GM03348 (cell line): ENCODE measurements at places on chromosomes 13 and 19.

GRCh38 chr19:11649941-11650340 is 52.7 kb downstream of the ZNF627 start:
- peak; percentile 54 for DNase-seq

DNA sequence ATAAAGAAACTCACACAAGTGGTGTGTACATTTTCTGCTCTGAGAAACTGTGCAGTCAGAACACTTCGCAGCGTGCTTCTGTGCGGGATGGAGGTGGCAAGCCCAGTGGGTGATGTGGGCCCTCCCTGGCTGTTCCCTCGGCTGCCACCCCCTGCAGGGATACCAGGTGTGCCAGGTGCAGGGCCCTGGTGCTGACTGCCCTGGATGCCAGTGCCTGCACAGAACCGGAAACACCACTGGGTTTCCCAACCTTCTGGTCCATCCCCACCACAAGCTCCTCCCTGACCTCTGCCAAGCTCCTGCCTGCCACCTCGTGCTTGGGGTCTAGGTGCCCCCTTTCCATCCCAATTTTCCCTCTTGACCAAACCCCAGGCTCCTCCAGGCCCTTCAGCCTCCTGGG is 81.9 kb upstream of the MCF2L start:
- DNase-seq, result no peak

- peak; percentile 31 for DNase-seq
These were observed 47.9 kb downstream of the RUBCNL start for GRCh38 chr13:46339035-46339666.

DNA sequence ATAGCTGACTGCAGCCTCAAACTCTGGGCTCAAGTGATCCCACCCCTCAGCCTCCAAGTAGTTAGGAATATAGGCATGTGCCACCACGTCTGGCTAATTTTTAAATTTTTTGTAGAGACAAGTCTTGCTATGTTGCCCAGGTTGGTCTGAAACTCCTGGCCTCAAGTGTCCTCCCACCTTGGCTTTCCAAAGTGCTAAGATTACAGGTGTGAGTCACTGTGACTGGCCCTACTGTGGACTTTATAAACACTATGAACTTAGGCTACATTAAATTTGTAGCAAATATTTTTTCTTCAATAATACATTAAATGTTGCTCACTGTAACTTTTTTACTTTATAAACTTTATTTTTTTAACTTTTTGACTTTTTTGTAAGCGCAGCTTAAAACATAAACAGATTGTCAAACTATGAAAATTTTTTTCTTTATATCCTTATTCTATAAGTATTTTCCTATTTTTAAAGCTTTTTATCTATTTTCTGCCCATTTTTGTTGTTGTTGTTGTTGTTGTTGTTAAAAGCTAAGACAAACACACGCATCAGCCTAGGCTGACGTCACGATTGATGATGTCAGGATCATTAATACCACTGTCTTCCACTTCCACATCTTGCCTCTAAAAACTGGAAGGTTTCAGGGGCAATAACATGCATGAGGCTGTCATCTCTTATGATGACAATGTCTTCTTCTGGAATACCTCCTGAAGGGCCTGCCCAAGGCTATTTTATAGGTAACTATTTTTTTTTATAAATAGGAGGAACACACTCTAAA is 204.2 kb downstream of the KLF5 start:
- DNase-seq, result no peak

- DNase-seq, result no peak
These were observed 589.3 kb upstream of the ARGLU1 start for GRCh38 chr13:107157271-107157670.

DNA sequence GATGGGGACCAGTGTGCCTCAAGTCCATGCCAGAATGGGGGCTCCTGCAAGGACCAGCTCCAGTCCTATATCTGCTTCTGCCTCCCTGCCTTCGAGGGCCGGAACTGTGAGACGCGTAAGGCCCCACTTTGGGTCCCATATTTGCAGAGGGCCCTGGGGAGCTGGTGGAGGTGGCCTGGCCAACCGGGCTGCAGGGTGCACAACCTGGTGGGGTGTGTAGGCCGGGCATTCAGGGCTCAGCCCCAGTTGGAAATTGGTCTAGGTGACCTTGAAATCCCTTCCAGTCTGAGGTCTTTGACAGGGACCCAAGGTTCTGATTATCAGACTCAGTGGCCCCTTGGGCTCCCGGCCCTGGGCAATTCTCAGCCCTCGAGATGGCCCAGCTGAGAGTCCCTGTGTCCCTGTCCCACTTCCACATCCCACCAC is 8.3 kb downstream of the F7 start:
- no peak for DNase-seq

DNA sequence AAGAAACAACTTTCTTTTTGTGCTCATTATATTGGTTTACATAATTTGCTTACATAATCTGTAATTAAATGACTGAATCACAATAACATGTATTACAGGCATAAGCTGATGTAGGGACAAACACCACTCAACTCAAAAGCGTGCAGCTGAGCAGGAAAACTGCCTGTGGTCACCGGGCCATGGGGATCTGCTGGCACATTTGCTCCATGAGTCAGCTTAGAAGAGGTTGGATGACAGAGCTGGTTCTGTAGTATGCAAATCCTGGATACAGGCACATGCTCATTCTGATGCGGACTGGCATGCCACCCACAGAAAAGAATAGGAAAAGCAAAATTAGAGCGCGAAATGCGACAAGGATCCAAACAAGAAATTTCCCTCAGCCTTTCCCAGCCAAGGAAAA is 128.6 kb downstream of the USP12 start:
- peak; percentile 93 for DNase-seq

DNA sequence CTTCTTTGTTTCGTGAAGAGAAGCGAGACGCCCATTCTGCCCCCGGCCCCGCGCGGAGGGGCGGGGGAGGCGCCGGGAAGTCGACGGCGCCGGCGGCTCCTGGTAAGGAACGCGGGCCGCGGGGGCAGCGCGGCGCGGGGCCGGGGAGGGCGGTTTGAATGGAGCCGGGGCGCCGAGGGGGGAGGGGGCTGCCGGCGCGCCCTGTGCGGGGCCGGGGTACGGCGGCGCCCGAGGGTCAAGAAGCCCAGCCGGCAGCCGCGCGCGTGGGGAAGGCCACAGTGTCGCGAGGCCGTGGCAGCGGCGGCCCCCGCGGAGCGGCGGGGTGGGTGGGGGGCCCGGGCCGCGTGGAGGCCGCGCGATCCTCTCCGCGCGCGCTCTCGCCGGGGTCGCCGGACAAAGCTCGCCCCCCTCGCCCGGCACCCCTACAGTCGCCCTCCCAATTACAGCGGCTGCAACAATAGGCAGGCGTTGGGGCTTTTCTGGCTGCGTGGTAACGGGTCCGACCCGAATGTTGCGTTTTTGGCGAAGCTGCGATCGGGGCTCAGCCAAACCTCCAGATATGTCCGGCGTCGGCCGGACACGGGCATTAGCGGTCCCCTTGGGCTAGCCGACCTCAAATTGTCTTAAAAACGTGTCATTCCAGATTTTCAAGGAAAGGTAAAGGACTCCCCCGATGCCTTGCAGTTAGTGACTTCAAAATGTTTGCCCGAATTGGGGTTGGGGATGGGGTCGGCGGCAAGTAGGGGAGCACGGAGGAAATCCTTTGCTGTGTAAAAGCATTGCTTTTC is 437 bp downstream of the SMARCA4 start:
- DNase-seq, result no peak
